ENCODE measurements at places on chromosomes 12 and 14.
A peak's percentile ranks its signal among the peaks of the same experiment; 100 is the strongest.

DNA sequence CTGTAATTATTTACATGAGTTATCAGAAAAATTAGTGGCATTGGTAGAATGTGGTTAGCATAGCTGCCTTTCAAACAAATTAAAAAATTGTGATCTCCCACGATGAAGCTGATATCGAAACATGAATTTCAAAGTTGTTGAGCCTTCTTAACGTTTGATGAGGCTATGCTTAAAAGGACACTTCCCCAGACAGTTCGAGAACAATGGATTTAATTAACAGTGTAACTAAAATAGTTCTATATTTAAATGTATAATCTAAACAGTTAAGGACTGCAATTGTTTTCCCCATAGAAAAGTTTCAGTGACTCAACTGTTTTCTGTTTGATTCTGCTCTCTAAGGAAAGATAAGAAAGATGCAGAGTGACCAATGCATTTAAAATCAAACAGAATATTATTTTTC, 1.6 kb downstream of the CLEC2B start:
- DNase-seq, result no peak

DNA sequence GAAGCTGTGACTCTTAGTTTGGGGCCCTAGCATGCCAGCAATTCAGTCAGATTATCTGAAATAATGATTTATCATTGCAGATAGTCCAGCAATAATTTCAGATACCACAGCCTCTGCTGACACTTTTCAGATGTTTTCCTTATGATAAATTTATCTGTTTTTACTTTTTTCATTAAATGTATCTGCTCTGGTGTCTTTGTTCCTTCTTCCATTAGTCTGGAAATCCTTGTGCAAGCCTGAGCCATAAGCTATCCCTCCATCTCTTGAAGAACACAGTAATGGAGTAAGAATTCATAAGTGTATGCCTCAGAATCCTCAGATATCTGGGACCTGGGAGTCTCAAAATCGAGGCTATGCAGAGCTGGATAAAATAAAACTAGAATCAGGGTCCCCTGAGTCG, 146.4 kb upstream of the KRR1 start:
- no peak for DNase-seq

DNA sequence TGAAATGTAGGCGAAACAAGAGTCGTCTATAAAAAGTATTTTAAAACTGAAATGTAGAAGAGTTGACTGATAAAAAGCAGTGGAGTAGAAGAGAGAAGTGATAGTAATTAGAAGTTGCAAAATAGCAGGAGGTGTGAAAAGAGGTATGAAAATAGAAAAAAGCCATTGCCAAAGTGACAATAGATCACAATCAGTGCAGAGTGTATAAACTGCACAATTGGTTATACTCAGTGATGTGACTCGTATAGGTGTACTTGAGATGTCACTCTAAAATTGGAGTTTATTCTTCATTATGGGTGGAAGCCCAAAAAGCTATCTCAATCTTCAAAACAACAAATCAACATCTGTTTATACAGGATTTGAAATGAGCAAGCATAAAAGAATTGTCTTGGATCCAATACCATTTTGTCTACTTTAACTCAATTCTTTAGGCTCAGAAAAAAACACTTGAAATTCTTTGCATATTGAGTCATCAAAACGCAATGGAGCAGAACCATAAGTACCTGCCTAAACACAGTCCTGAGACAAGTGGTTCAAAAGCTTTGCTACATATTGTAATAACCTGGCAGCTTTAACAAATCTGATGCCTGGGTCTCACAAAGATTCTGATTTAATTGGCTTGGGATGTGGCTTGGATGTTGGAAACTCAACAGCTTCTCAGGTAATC, 8.8 kb downstream of the IKBIP start:
- no peak for DNase-seq

GRCh38 chr14:96051642-96052540, 12.7 kb downstream of the C14orf132 start:
- DNase-seq, result no peak

- no peak for DNase-seq
Observed at GRCh38 chr12:109870648-109871047, 9.7 kb downstream of the GLTP start.

- DNase-seq, result no peak
Observed at GRCh38 chr12:46260913-46261476, 7.8 kb downstream of the SLC38A1 start.

DNA sequence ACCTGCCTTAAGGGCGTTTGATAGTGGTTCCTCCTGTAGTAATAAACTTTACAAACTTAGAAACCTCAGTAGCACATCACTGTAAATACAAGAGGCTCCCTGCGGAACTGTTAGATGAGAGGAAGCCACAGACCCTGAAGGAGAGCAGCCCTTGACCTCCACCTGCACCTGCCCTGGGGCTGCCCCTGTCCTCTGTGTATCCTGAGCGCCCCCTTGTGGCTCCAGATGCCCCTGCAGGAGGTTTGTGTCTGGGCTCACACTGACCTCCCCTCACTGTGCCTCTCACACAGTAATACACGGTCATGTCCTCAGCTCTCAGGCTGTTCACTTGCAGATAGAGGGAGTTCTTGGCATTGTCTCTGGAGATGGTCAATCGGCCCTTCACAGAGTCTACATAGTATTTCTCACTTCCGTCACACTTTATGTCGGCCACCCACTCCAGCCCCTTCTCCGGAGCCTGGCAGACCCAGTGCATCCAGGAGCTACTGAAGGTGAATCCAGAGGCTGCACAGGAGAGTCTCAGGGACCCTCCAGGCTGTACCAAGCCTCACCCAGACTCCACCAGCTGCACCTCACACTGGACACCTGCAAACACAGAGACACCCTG, 1059.8 kb downstream of the TMEM121 start:
- DNase-seq, result peak; percentile 69

- DNase-seq, result no peak
Observed at GRCh38 chr12:946631-947030, 2.9 kb downstream of the RAD52 start.

GRCh38 chr12:111056618-111057521, 136.5 kb upstream of the MYL2 start:
- no peak for DNase-seq

DNA sequence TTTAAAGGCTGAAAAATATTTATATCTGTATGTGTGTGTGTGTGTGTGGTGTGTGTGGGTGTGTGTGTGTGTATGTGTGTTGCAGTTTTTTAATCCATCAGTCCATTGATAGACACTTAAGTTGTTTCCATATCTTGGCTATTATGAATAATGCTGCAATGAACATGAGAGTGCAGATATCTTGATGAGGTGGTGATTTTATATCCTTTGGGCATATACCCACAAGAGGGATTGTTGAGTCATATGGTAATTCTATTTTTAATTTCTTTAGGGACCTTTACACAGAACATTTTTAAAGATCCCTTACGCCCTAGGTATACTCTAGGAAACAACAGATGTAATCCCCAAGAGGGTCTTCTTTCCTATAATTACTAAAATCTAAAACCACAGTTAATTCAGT, 154.5 kb upstream of the CLEC14A start:
- no peak for DNase-seq

DNA sequence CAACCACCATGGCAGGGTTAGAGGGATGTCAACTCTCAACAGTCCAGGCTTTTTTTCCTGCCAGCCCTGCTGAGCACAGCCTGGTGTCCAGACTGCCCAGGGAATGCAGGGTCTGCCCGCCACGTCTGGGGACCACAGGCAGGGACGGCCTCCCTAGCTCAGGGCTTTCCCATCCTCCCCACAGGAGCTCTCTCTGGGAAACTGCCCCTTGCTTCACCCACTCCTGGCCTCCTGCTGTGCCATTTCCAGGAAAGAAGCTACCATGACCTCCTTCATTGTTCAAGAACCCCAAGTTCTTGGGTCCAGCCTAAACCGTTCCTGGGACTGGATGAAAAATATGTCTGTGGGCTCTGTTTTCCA, 4.8 kb downstream of the SCNN1A start:
- no peak for DNase-seq

GRCh38 chr14:103833711-103834110, 13.7 kb downstream of the PPP1R13B start:
- no peak for DNase-seq

- no peak for DNase-seq
Observed at GRCh38 chr14:32372154-32372553, 43.1 kb downstream of the AKAP6 start.

- no peak for DNase-seq
Observed at GRCh38 chr14:89432226-89432625, 15.2 kb upstream of the FOXN3 start.

- DNase-seq, result no peak
Observed at GRCh38 chr12:27967551-27968054, 4.9 kb downstream of the PTHLH start.

DNA sequence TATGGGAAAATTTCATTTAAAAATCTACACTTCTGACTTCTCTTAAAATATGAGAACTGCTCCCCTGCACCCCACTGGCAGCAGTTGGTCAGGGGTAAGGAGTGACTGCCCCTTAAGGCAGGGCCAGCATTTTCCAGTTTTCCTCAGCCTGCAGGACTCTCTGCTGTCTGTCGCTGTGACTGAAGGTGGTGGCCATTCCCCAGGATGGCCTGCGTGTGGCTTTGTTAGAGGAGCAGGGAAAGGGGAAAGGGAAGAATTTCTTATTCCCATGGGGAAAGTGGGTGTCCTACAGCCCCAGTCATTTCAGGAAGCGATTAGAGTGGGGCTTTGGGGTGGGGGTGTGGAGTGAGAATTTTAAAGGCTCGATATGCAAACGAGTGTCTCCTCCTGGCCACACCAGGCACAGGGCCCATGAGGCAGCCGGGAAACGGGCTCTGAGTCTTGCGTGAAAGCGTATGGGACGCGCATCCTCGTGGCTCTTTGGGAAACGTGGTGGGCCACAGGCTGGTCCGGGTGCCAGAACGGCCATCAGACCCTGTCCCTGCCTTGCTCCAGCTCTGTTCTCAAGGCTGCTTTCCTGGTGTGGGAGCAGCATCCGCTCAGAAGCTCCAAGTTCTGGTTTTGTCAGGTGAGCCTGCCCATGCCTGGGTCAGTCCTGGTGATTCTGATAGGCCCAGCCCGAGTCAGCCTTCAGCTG, 23.5 kb downstream of the ADGRD1 start:
- DNase-seq, result peak; percentile 54

- DNase-seq, result no peak
Observed at GRCh38 chr12:125402874-125403789, 337.9 kb downstream of the AACS start.

GRCh38 chr14:39291701-39292100, 58.0 kb downstream of the MIA2 start:
- no peak for DNase-seq

DNA sequence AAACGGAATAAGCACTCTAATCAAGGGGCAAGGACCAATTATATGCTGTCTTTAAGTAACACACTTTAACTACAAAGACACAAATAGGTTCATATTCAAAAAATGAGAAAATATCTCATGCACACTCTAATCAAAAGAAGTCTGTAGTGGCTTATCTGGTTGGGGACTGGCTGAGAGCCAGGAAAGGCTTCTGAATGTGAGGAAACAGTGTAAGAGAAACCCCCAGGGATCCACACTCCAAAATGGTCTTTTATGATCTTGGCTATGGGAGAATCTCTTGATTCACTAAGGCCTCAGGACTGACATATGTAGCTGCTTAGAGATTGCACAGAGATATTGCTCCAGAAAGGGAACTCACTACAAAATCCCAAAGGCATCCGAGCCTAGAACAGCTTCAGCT, 10.3 kb downstream of the CTSG start:
- DNase-seq, result no peak

GRCh38 chr12:95205685-95206084, 11.6 kb downstream of the FGD6 start:
- DNase-seq, result no peak

DNA sequence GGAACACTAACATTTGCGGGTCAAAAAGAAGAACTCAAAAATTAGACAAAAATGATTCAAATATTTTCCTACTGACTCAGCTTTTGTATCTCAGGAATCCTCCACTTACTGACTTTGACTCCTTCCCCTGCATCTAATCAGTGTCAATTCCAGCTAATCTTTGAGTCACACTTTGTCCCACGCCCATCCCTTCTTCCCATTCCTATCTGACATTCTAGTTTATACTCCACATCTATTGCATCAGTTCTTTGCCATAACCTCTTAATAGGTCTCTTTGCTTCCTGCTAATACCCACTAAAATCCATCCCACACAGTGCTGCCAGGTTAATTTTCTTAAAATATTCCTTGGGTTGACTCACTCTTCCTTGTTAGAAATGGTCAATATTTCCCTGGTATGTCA, 19.1 kb downstream of the BBS10 start:
- no peak for DNase-seq

- DNase-seq, result no peak
Observed at GRCh38 chr14:92747701-92748258, 647 bp downstream of the LGMN start.

GRCh38 chr12:124037331-124037730, 64.3 kb downstream of the ZNF664 start:
- DNase-seq, result no peak

DNA sequence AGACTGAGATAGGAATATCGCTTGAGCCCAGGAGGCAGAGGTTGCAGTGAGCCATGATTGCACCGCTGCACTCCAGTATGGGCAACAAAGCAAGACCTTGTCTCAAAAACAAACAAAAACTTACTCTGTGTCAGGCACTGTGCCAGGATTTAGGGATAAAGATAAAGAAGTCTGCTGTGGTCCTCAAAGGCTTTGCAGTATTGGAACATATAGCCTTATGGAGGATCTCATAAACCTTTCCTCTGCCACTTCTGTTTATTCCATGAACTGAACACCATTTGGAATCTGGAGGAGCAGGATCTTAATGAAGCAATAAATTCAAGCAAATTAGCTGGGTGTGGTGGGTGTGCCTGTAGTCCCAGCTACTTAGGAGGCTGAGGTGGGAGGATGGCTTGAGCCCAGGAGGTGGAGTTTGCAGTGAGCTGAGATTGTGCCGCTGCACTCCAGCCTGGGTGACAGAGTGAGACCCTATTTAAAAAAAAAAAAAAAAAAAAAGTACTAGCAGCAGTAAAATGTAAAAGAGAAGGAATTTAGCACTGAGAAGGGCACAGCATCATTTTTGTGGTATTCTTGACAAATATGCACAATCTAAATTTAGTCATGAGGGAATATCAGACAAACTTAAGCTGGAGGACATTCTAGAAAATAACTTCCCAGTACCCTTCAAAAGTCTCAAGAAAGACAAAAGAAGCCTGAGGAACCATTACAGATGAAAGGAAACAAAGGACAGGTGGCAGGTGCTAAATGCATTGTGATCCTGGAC, 27.1 kb downstream of the BMAL2 start:
- no peak for DNase-seq

GRCh38 chr14:53885136-53885640, 71.4 kb downstream of the BMP4 start:
- DNase-seq, result no peak

DNA sequence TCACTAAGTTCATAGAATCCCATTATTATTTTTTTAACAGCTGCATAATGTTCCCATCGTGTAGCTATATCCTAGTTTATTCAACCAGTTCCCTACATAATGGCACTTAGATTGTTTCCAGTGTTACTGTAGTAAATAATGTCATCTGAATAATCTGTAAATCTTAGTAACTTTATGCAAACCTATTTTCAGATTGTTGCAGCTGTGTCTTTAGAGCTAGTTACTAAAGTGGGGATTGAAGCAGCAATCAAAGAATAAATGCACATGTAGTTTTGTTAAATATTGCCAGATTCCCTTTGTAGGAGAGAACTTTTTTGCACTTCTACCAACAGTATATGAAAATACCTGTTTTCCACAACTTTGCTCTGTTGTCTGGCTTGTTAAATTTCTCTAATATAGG, 13.1 kb downstream of the ARID2 start:
- DNase-seq, result no peak

GRCh38 chr14:59213368-59214315, 25.2 kb downstream of the DAAM1 start:
- no peak for DNase-seq
